Midbrain (tissue), 1 donor: ENCODE measurements at places on chromosomes 4 and X.

GRCh38 chr4:4855301-4856070 lies 4.0 kb upstream of the MSX1 start:
- DNase-seq = no peak

- DNase-seq = peak; percentile 77
These were observed at the start of gene FAM114A1 for GRCh38 chr4:38867478-38868058. TSS of gene FAM114A1 (plus strand) at chr4:38867806. CDS start at chr4:38878079, 10,273 bp downstream.

GRCh38 chrX:72143609-72143907 lies 11.8 kb upstream of the RTL5 start:
- DNase-seq = no peak

GRCh38 chrX:130419263-130419662 lies 17.5 kb downstream of the RBMX2 start:
- DNase-seq = no peak

DNA sequence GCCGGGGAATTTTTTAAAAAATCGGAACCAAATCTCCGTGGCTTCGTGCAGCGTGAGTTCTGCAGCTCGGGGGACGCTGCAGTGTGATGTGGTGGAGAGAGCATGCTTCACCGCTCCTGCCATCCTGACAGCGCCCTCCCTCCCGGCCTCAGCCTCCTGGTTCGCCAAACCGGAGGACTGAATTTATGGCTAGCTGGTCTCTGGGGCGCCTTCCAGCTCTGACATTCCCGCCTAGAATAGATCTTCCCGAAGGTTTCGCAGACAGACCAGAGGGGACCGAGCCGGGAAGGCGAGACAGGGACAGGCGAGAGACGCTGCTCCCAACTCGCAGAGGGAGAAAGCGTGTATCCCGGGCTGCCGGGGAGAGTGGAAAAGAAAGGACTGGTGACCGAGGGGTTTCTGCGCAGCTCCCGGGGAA lies 25.9 kb downstream of the HOPX start:
- peak; percentile 13 for DNase-seq

DNA sequence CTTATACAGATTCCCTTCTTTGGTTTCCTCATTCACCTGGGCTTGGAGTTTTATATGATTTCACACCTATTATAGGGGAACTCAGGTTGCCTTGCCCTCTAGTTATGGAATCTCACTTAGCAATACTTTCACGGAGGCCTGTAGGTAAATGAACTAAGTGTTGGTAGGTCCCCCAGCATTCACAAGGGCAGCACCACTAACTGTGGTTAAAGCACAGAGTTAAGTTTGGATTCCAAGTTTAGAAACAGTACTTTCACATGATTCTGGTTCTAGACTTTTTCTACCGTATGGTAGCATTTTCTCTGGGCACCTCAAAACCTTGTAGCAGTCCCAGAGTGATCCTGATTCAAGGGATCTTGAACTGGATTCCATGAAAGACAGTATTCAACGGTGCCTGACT lies 46.4 kb downstream of the SH2D1A start:
- no peak for DNase-seq

GRCh38 chr4:66501997-66502396 lies 831.7 kb upstream of the EPHA5 start:
- DNase-seq = no peak

- no peak for DNase-seq
These were observed 109.9 kb upstream of the BCOR start for GRCh38 chrX:40207626-40208025.

DNA sequence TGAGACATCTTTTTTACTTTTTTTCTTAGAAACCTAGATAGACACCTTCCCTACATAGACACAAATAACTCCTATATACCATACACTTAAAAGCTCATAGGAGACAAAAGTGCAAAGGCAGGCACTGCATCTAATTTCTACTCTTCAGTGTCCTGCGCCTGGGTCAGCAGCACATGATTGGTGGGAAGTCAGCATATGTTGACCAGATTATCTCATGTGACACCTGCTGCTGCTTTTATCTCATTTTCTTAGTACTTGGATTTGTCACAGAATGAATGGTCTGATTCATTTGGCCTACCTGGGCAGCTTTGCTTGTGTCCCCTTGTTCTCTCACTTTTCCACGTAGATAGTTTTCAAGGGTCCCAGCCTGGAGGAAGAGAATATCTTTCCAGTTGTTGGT lies 24.9 kb upstream of the LNX1 start:
- no peak for DNase-seq

- no peak for DNase-seq
These were observed 37.3 kb downstream of the CASP6 start for GRCh38 chr4:109665783-109666485.

- no peak for DNase-seq
These were observed 93.2 kb downstream of the MBNL3 start for GRCh38 chrX:132395645-132396044.

GRCh38 chr4:14659286-14659685 lies 343.0 kb upstream of the CPEB2 start:
- no peak for DNase-seq

GRCh38 chr4:25767877-25768725 lies 94.7 kb downstream of the SEL1L3 start:
- peak; percentile 74 for DNase-seq

DNA sequence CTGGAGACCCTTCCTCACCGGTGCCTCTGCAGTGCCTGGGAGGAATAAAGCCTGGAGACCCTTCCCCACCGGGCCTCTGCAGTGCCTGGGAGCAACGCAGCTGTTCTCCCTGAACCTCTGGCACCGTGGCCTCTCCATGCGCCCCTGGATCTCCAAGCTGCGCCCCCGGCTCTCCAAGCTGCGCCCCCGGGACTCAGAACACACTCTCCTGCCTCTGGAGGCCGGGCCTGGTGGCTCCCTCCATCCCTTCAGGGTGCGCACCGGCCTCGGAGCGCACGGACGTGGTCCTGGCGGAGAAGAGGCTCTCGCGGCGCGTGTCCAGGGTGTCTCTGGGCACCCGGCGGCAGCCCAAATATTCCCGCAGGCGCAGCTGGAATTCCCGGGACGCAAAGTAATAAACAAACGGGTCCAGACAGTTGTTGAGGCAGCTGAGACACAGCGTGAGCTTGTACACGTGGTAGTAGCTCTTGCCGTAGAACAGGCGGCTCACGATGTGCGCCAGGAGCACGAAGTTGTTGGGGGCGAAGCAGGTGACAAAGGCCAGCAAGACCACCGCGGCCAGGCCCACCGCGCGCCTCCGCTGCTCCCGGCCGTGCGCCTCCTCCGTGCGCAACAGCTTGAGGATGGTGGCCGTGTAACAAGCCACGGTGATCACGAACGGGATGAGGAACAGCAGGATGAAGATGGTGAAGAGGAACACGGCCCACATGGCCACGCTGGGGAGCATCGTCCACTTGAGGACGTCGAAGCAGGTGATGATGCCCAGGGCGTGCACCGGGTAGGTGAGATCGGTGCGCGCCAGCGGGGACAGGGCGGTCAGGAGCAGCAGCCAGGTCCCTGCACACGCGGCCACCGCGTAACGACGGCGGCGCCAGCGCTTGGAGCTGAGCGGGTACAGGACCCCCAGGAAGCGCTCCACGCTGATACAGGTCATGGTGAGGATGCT lies 12.8 kb upstream of the ASMTL start:
- no peak for DNase-seq

GRCh38 chrX:130851569-130851968 lies 51.4 kb downstream of the ENOX2 start:
- DNase-seq = no peak

GRCh38 chrX:136055651-136056221 lies 70.5 kb downstream of the SLC9A6 start:
- no peak for DNase-seq

- DNase-seq = no peak
These were observed 20.8 kb downstream of the FGFRL1 start for GRCh38 chr4:1031956-1032795.

GRCh38 chr4:73803213-73803612 lies 33.3 kb upstream of the CXCL6 start:
- DNase-seq = no peak

GRCh38 chrX:10833299-10834169 lies 213.1 kb upstream of the MID1 start:
- no peak for DNase-seq

GRCh38 chr4:174553828-174554227 lies 31.5 kb upstream of the HPGD start:
- DNase-seq = no peak

DNA sequence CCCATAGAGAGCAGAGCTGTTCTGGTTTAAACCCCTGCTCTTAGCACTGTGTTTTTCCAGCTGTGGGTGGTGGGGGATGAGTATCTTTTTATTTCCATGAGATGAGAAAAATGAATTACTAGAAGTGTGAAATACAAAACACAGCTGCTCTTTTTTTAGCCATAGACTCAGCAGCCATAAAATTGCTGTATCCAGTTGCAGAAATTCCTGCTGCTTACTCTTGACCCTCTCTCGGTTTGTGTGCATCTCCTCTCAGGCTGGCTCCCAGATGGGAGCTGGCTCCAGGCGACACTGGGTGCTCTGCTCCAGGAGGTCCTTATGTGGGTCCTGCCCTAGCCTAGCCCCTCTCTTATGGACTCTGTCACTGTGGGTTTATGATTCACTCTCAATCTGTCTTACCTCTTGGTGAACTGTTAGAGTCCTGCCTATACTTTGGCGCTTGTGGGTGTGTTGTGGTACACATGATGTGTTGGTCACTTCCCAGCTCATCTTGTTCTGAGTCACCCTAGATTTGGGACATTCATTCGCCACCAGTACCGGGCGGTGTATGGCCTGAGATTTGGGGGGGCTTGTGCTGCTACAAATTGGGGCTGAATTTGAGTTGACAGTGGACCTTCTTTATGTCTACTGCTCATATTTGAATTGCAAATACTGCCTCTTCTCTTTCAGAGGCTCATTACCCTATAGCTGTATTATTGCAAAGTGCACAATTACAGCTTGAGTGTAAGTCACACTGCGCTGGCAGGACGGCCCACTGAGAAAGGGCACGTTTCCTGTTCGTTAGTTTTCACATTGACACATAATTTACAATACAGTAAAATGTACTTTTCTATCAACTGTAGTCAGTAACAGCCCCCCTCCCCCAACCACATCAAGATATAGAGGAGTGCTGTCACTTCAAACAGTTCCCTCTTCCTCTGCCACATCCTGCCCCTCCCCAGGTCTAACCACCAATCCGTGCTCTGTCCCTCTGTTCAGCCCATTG lies 46.9 kb upstream of the MSANTD1 start:
- no peak for DNase-seq

- DNase-seq = no peak
These were observed 22.2 kb downstream of the IL2 start for GRCh38 chr4:122434285-122434684.
